ENCODE measurements at places on chromosomes 7 and 10.

- DNase-seq: no peak
These were observed 1.3 kb downstream of the UBN2 start for GRCh38 chr7:139232377-139232717.

DNA sequence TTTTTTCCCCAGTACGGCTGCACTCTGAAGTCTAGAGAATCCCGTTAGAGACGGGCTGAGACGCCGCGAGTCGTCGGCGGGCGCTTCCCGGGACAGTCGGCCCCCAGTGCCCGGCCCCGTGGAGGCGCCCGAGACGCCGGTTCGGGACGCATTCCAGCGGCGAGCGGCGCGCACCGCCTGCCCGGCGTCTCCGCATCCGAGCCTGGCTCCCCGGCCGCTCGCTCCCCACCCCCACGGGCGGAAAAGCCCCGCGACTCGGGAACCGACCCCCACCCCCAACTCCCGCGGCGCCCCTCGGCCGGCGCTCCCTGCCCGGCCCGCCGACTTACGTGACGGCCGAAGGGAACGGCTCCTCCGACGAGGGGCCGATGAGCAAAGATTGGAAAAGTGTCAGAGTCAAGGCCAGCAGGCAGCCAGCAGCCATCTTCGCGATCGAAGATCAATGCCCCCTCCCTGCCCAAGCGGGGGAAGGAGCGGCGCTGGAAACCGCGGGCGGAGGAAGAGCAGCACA is 486 bp downstream of the CACNA2D1 start:
- DNase-seq: peak; percentile 73

- no peak for DNase-seq
These were observed 537 bp downstream of the NAPEPLD start for GRCh38 chr7:103148131-103148993.

DNA sequence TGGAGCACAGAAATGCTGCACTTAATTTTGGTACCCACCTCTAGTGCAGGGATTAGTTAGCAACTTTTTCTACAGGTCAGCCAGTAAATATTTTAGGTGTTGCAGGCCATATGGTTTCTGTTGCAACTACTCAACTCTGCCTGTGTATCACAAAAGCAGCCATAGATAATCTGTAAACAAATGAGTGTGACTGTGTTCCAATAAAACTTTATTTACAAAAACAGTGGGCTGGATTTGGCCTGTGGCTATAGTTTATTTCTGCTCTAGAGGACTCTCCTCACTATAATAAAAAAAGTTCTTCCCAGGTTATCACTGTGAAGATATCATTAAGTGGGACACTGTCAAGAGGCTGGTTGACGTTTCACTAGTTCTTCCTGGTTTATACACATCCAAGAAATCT is 65.8 kb downstream of the DNAJC12 start:
- no peak for DNase-seq

GRCh38 chr10:118607768-118608354 is 12.4 kb upstream of the PRLHR start:
- no peak for DNase-seq

DNA sequence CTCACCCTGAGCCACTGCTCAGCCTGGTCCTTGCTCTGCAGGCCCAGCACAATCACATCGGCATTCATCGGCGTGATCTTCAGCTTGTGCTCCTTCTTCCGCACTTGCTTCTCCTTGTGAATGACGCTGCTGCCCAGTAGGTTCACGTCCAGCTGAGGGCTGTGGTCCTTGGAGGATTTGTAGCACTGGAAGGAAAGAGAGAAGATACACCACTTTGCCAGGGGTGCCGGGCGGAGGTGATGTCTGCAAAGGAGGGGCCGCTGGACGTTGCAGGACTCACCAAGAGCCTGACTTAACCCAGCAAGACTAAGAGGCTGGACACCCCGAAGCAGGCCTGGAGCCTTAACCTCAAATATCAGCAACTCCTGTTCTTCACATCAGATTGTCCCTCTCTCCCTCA is 74.8 kb downstream of the VWA2 start:
- peak; percentile 11 for DNase-seq

DNA sequence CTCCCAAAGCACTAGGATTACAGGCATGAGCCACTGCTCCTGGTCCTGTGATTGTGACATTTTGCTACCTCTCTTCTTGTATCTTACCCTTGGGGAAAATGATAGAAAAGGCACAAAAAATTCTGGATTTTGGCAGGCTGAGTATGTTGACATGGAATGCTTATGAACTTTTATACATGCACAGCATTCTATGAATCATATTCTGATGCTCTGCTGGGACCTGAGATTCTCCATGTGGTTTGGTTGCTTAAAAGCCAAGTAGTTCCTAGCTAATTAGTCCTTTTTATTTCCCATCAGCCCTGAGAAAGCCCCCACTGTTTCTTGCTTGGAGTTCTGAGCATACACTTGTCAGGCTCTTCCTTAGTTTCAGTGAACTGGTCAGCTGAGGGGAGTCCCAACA is 8.3 kb upstream of the KAZALD1 start:
- DNase-seq: no peak

Data from right hindlimb (tissue), 1 donor.